ENCODE measurements at places on chromosomes 6 and 20.

DNA sequence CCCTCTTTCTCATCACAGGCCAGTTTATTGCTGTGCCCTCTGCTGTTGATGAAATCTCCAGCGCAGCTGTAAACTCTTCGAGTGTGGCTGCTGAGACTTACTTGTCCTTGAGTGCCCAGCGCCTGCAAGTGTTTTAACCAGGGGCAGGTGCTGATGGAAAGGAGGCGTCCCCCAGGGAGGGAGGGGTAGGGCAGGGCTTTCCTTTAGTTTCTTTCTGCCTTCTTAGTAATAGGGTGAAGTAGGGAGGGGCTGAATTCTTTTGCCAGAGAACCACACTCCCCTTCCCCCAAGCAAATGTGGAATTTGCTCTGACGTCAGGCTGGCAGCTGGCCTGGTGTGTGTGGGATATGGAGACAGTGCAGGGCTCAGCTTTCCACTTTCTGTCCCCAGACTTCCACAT is 61.2 kb downstream of the IGF2R start:
- DNase-seq: no peak

DNA sequence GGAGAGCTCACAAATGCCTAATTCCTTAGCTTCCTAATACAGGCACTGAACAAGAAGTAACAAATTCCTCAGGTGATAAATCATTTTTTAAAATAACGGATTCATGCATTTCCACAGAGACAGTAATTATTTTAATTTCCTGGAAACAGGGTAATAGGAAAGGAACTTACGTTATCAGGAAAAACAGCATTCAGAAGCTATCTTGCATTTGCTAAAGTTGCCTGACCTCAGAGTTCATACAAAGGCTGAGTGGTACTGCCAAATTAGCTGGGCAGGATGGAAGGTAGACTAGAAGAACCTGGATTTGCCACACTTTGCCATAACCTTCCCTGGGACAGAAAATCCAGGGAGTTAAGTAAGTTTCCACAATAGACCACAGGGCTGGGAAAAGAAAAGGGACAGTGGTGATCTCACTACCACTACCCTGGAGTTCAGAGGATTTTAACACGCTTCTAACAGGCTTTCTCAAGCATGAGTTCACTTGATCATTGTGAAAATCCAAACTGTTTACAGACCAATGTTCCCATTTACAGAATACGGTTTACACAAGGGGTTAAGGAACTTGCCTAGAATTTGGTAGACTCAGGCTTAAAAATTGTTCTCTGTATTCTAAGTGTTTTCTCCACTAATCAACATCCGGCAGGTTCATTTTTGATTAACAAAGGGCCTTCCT is 57.0 kb downstream of the KIF13A start:
- no peak for DNase-seq

DNA sequence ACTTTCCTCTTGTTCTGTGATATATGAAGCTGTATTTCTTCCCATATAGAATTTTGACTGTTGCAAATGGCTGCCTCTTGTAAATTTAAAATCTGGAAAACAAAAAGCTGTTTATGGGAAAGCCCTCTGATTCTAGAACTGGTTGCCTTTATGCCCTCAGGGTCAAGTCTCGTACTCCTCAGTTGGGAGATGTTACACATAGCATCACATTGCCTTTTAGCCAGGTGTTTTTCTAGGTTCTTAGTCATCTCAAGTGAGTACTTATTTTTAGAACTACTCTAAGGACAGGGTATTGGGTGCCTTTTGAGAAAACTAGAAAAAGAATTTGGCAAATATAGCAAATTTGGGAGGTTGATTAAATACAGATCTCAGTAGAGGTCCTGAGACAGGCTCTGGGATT is 58.5 kb downstream of the ANKS1A start:
- no peak for DNase-seq

DNA sequence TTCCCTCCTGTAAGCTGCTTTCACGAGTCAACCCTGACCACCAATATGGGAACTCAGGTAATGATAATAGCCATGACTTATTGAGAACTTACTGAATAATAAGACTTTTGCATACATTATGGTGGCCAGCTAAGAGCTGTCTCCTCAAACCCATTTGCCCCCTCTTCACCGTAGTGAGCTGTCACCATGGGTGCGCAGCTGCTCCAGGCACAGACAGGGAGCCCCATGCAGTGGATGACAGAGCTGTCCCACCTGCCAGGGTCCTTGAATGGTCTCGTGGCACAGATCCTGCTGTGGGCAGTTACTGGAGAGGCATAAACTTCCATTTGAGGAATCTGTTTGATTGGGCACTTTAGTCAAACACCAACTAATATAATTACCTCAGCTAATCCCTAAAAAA is 1.9 kb downstream of the SLC22A16 start:
- no peak for DNase-seq

GRCh38 chr6:24795106-24795505 is 3.6 kb downstream of the ARMH2 start:
- DNase-seq: no peak

- peak; percentile 37 for DNase-seq
Observed at GRCh38 chr6:2448826-2449571, 203.6 kb upstream of the GMDS start.

- no peak for DNase-seq
Observed at GRCh38 chr6:125489579-125490285, 188.0 kb upstream of the HDDC2 start.

DNA sequence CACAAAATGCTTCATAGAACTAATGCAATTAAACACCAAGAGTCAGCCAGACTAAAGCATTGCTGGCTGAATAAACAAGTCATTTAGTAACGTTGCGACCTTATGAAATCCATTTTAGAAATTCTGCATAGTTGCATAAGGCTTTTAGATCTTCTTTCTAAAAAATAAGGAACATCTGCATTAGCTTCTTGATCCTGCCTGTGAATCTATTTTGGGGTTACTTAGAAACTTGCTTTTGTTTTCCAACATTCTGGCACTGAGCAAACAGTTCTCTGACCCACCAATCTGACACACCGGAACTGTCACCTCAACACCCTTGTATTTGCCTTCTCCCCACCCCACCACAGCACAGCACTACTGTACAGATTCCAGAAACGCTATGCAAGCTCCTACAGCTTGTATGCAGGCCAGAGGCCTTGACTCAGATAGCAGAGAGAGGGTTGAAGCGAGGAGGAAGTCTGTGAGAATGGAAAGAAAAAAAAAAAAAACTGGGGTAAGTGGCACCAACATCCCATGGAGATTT is 55.0 kb downstream of the KIF13A start:
- DNase-seq: no peak

- DNase-seq: no peak
Observed at GRCh38 chr20:40970218-40970617, 58.4 kb upstream of the TOP1 start.

GRCh38 chr6:14095437-14095836 is 22.1 kb upstream of the CD83 start:
- no peak for DNase-seq

DNA sequence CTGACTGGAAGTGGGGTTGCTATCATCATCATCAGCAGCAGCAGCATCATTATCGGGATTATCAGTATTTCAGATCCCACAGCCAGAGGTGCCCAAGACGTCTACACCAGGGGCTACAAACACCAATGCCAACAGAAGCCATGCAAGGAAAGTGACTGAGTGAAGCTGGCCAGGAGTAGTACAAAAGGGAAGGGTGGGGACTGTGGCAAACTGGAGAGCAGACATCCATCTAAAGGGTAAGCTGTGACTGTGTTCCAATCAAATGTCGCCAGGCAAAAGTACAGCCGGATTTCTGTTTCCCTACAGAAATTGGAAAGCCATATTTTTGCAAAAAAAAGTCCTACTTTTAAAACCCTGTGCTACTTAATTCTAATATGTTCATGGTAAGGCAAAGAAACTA is 50.0 kb downstream of the PREX1 start:
- DNase-seq: no peak

GRCh38 chr20:35680452-35681183 is 15.9 kb upstream of the CPNE1 start:
- no peak for DNase-seq

DNA sequence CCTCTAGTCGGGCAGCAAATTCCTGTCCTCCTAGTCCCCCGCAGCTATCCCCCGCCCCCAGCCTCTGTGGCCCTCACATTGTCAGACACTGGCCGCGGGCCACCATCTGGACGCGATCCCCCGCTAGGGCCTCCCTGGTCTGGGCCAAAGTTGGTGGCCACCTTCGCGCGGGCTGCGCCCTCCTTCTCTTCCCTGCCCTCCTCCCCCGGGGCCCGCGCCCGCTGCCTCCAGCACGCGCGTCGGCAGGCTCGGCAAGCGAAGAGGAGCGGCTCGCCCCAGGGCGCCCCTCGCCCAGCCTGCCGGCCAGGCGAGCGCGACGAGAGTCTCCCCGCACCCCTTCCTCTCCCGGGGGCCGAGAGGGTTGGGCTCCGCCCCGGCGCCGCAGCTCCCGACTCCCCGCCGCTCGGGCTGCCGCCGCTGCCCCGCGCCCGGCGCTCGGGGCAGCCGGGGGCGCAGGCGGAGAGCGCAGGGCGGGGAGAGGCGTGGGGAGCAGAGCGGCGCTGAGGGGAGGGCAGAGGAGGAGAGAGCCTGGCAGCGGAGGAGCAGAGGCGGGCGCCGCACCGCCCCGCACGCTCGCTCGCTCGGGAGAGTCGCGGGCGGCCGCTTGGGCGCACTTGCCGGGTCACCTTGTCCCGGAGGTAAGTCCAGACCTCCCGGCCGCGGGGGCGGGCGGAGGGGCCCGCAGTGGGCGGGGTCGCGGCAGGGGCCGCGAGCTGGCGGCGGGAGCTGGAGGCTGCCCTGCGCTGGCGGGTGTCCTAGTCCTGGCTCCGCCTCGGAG is at the start of gene SYNDIG1:
TSS of gene SYNDIG1 (plus strand) at position 514 of the 778 bp plus-strand sequence. CDS start 73,469 bp downstream, outside the sequence.
- no peak for DNase-seq

DNA sequence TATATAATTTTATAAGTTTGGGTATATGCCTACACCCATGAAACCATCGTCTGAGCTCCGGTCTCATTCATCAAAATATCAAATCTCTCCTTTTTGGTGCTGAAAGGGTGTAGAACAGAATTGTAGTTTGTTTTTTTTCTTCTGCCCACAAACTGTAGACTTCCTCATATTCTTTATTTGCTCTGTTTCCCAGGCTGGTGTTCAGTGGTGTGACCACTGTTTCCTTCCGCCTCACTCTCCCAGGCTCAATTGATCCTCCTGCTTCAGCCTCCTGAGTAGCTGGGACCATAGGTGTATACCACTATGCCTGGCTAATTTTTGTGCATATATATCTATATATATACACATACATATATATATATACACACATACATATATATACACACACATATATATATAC is 139.6 kb upstream of the HCRTR2 start:
- DNase-seq: no peak

Data from activated CD4-positive, alpha-beta T cell treated with anti-CD3 and anti-CD28 coated beads, Interleukin-2, amount 50 U/mL, for 16 hours (primary cell).